ENCODE measurements at places on chromosomes 3 and 15.

DNA sequence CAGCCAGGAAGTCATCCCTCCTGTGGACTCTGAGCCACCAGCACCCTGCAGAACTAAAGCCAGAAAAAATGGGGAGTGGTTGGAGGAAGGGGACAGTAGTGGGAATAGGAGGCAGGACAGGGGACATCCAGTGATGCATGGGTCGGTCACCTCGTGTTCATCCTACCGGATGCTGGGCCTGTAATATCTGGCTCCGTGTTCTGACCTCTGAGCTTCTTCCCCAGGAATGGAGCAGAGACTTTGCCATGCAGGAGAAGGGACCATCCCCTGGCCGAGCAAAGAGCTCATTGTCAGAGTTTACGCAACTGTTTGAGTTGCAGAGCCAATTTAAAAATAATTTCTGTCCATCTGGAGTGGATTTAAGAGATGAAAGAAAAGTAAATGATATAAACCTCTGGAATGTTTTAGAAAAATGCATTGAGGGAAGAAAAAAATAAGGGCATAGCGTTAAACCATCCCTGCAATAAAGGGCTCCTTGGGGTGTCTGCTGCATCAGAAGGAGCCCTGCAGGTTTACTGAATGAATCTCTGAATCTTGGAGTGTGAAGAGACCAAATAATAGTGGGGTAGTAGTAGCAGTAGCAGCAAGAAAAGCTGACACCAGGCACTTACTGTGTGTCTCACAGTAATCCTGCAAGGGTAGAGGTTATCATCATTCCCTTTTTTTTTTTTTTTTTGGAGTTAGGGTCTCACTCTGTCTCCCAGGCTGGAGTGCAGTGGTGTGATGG lies 70.9 kb downstream of the AAGAB start:
- no peak for DNase-seq

DNA sequence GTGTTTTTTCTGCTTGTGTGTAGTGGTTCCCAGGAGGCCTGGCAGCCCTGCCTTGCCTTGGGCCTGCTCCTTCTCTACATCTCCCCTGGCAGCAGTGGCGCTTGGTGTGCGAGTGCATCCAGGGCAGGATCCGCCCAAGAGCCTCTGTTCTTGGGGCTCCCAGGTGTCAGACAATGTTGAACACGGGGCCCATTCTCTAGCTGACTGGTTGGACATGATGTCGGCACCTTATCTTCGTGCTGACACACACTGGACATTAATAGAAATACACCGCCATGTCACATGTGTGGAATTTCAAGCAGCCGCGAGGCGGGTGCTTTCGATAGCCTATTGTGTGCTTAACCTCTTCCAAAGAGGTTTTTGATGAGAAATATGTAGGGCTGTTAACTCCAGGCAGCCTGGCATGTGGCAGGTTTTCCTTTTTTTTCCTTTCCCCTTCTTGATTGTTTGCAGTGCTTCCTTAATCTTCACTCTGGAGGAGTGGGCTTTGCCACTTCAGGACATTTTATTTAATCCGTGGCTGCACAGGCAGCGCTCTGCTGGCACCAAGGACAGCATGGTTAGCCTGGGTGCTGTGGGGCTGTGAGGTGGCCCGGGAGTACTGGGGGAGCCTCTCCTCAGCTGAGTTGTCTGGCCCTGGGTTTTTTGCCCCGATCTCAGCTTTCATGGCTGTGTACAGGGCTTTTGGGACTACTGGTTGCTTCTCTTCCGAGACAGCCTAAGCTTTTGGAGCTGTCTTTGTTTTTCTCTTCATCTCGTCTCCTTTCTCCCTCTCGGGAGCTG lies 42.5 kb downstream of the CHCHD6 start:
- DNase-seq = no peak

DNA sequence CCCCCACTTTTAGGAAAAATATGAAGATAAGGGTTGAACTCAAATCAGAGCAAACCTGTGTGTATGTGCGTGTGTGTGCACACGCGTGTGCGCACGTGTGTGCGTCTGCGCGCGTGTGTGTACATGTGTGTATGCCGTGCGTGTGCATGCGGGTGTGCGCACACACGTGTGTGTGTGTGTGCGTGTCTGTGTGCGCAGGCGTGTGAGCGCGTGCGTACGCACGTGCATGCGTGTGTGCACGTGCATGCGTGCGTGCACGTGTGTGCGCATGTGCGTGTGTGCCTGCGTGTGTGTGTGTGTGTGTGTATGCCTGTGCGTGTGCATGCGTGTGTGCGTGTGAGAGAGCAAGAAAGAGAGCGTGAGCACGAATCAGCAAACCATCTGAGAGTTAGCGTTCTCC lies 20.7 kb downstream of the TNK2 start:
- DNase-seq = no peak

- DNase-seq = no peak
Measured at GRCh38 chr3:38644662-38645053, 4.8 kb downstream of the SCN5A start.

DNA sequence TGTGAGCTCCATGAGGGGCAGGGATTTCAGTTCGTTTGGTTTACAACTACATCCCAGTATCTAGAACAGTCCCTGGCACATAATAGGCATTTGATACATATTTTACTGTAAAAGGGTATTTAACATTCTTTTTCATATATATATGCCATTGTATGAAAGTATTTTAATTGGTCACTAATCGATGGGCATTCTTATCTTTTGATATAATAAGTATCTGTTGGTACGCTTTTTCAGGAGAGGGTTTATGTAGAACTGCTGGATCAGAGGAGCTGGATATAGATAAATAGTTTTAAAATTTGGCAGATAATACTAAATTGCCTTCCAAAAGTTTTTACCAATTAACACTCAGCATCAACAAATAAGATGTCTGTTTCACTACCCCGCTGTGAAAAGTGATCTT lies 978 bp upstream of the RSL24D1 start:
- DNase-seq = no peak

GRCh38 chr3:188053710-188054380 lies 100.1 kb upstream of the LPP start:
- no peak for DNase-seq

DNA sequence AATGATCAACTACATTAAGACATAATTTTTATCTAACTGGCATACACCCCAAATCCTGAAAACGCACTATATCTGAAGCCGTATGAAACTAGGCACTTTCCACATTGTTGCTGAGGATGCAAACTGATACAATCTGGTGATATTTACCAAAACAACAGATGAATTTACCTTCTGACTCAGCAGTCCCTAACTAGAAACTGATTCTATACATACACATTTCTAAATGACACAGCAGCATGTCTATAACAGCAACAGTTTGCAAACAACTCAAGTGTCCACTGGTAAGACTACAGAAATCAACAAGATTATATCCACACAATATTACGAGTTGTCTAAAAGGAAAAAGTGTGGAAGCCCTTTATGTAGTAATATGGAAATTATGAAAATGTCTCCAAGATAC lies 22.9 kb downstream of the SECISBP2L start:
- no peak for DNase-seq

GRCh38 chr3:24069045-24069444 lies 124.0 kb downstream of the NR1D2 start:
- DNase-seq = no peak
